Liver (tissue), 10 donors: ENCODE measurements at places on chromosomes 1 and 21. TPM values are rescaled to one million over a fixed set of nuclear protein-coding genes. Genes with fewer than 3 reads are reported as not detected.

SPRR2A gene
- not detected for total RNA-seq

SPAG17 gene
- 0.17 TPM for total RNA-seq

DNA sequence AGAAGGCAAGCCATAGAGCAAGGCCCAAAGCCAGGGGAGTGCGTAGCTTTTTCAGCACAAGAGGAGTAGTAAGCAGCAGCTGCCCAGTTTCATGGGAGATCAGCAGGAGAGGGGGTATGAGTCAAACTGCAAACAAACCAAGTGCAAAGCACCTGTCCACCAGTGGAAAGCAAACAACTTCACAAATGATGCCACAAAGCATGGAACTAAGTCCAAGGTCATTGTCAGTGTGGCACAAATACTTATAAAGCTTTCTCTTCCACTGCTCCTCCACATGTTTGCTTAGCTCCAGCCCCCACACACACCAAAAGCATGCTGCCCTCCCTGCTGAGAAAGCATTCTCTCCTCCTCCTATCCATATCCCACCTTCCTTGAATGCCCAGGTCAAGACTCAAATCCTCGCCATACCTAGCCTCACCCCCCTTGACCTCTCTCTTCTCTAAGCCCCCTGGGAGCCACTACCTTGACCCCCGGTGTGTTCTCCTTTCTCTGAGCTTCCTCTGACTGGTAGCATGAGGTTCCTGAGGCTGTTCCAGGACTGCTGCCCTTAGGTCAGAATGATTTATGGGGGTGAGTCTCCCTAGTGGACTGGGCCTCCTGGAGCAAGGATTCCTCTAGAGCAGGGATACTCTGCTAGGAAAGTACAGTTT, 70.4 kb downstream of the DMAP1 start:
- no peaks in the 10 kb centered on the region for H3K36me3 ChIP-seq
- no peak overlapping the region for H3K4me3 ChIP-seq
- H3K27me3 ChIP-seq = no peaks in the 10 kb centered on the region
- peak overlapping the region; percentile 82 for H3K27ac ChIP-seq
- peaks cover 22% of the 10 kb centered on the region for H3K4me1 ChIP-seq
- DNase-seq = no peak

DNA sequence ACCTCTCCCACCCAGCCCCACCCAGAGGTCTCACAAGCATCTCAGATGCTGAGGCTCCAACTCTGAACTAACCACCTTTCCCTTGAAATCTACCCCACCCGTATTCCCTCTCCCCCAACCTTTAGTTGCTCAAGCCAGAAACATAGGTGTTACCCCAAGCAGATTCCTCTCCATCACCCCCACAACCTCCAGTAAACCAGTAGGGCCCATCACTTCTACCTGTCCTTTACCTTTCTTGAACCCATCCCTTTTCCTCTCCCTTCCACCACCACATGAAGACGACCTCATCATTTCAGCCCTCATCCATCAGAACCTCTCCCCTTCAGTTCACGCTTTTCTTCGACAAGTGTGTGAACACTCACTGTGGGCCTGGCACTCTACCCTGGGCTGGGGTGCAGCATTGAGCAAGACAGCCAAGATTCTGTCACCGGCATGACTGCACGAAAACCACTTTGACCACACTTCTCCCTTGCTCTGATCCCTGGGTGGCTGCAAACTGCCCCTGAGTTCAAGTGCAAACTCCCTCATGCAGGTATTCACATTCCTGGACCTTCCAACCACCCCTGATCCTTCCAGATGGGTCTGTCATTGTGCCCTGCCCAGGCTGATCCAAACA, 65.5 kb upstream of the LAPTM5 start:
- H3K27ac ChIP-seq = peak overlapping the region; percentile 83
- H3K36me3 ChIP-seq = no peaks in the 10 kb centered on the region
- H3K4me3 ChIP-seq = no peak overlapping the region
- H3K27me3 ChIP-seq = no peaks in the 10 kb centered on the region
- peaks cover 25% of the 10 kb centered on the region for H3K4me1 ChIP-seq
- no peak for DNase-seq

DNA sequence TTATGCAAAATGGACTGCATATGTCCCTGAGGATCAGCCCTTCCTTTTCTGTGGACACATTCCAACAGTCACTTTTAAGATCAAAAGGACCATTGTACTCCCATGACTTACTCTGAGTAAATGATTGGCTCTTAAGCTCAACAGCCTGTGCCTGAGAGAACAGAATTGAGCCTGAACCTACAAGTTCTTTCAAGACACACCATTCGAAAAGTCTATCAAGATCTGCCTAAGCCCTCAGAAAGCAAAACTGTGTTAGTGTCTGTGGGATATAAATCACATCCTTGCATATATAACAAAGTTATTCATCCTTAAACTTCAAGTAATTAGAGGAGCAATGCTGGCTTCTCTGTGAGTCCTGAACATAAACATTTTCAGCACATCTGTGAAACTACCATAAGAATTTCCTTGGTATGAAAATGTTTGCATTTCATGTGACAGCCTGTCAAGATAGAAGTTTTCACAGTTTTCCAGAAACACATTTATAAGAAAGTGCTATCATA, 41.6 kb downstream of the PCNX2 start:
- no peaks in the 10 kb centered on the region for H3K4me1 ChIP-seq
- H3K27ac ChIP-seq = no peak overlapping the region
- H3K36me3 ChIP-seq = no peaks in the 10 kb centered on the region
- H3K27me3 ChIP-seq = no peaks in the 10 kb centered on the region

DNA sequence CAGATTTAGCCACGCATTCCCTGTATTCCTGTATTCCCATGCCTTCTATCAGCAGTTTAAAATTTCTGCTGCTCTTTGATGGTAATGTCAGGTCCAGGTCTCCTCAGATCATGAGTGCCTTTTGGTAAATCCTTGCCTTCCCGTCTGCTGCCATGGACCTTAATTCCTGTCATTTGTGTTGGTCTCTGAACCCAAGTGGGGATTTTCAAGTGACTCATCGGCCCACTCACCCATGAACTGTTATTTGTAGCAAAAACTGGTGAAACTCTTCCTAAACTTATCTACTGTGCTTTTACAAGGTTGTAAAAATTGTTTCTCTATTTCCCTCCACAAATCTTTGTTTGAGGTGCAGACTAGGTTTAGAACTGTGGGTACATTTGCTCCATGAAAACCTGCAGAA, 47.4 kb downstream of the ACTN2 start:
- no peak for DNase-seq
- no peak overlapping the region for H3K4me3 ChIP-seq
- no peaks in the 10 kb centered on the region for H3K36me3 ChIP-seq
- H3K27me3 ChIP-seq = no peaks in the 10 kb centered on the region
- H3K4me1 ChIP-seq = no peaks in the 10 kb centered on the region

- H3K27ac ChIP-seq = no peak overlapping the region
- no peak overlapping the region for H3K4me3 ChIP-seq
- DNase-seq = no peak
- H3K36me3 ChIP-seq = no peaks in the 10 kb centered on the region
These were observed 59.3 kb downstream of the RIMS3 start for GRCh38 chr1:40606194-40606593.
